ENCODE measurements at places on chromosomes 2 and 18. TPM values are rescaled to one million over a fixed set of nuclear protein-coding genes. Genes with fewer than 3 reads are reported as not detected.

The MOCOS gene
- 3.3 TPM for total RNA-seq

DNA sequence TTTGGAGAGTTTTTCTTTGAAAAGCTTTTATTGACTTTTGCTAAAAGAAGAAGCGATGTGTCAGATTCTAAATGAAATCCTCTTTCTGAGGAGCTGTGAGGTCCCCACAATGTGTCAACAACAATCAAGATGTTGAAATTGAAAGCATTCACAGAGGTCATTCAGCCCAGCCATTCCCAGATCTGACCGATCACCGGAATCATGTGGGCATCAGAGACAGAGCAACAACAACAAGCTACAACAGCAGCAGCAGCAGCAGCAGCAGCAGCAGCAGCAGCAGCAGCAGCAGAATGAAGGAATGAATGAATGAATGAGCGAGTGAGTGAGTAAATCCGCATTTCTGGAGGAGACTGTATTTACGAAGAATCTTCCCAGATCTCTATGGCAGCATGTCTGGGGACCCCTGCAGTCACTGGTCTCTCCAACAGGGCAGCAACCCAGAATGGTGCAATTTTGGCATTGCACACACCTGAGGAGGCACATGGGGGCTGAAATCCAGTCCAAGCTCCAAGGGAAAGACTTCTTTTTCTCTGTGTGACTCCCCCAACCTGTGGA is 299.0 kb downstream of the MYCN start:
- DNase-seq: no peak

DNA sequence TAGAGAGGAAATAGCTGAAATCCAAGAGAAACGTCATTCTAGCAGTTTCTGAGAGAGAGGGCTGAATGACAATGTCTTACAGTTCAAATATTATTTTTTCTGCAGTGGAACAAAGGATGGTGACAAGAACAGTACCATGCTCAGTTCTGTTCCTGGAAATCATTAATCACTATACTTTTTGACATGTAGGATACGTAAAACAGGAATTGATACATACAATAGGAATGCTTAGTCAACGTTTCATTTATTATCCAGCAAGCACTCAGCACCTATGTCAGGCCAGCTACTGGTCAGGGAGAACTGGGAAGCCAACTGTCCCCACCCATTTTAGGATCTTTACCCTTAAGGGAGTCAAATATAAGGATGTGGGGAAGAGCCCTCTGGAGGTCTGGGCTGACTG is 114.7 kb downstream of the DHRS9 start:
- DNase-seq: no peak

- DNase-seq: no peak
These were observed 6.1 kb upstream of the SOX11 start for GRCh38 chr2:5686068-5686467.

GRCh38 chr2:55519938-55520885 is 694 bp downstream of the CFAP36 start:
- peak; percentile 18 for DNase-seq

- no peak for DNase-seq
These were observed 102.6 kb downstream of the SEPTIN10 start for GRCh38 chr2:109511168-109511567.

DNA sequence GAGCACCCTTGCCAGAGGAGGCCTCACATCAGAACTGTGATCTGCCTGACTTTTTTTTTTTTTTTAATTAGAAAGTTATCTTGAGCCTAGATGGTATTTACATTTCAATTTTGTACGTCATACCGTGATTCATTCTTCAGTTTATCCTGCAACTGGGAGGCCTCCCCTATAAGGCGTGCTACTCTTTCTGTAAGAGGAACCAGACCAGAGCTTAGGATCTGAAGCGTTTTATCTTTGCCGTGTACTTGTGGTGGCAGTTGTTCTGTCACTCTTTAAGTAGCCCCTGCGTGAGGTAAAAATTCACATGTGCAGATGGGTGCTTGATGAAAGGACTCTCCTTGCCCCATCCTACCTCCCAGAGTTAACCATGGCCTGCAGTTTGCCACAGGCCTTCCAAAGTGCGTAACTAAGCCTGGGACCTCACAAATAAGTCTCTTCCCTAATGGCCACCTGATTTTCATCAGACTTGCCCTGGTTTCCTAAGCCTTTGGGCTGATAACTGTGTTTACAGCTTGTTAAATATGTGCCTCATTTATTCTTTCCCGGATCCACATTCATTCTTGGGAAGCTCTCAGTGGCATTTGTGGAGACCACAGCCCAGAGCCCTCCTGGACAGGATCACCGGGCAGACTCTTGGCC is 96.0 kb downstream of the MTCL1 start:
- peak; percentile 92 for DNase-seq

DNA sequence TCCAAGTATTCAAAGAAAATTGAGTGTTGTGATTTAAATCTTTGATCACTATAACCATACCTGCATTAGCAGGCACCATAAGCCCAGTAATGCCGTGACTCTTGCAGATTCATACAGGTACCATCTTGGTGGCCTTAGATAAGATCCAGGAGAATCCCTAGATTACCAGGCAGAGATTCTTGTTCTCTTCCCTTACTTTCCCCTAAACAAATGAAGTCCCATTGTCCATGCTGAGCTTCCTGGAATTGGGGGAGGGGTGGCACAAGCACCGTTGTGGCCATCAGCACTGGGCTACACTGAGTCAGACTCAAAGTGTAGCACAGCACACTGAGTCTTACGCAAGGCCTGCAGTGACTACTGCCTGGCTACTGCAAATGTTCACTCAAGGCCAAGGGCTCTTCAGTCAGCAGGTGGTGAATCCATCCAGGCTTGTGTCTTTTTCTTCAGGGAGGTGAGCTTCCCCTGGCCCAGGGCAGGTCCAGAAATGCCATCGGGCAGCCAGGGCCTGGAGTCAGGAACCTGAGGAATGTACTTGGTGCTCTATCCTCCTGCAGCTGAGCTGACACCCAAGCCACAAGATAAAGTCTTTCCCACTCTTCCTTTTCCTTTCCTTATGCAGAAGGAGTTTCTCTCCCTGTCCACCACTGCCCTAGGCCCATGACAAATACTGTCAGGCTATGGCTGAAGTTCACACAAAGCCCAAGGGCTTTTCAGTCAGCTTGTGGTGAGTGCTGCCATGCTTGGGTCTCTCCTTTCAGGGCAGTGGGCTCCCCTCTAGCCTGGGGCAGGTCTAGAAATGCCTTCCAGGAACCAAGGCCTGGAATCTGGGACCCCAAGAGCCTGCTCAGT is 52.6 kb downstream of the CD28 start:
- DNase-seq: peak; percentile 41

- peak; percentile 58 for DNase-seq
These were observed 472 bp downstream of the CNOT11 start for GRCh38 chr2:101253013-101253702.

DNA sequence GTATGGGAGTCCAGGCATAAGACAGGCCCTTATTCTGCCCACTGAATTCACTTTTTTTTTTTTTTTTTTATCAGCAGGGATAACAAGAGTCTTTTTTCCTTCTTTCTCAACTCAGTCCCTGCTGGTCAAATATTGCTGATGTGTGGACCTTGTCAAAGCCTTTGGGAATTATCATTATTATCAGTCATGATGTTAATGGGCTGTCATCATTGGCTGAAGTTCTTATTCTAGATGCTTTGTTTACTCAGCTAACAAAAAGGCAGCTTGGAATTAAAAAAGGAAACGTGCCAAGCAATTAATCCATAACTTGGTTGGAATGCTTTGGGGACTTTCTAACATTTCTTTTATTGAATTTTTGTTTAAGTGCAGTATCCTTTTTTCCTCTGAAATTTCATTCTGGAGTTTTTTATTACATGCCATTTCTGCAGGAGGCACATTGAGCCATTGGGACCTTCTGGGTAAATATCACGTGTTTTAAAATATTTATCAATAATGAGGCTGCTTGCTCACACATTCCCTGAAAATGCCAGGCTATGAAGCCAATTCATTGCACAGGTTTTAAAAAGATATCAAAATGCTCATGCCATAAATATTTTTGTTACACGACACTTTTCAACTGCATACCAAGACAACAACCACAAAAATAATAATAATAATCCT is 246.3 kb downstream of the TXNL1 start:
- DNase-seq: no peak

- no peak for DNase-seq
These were observed 181.0 kb downstream of the AFF3 start for GRCh38 chr2:99961196-99961913.

DNA sequence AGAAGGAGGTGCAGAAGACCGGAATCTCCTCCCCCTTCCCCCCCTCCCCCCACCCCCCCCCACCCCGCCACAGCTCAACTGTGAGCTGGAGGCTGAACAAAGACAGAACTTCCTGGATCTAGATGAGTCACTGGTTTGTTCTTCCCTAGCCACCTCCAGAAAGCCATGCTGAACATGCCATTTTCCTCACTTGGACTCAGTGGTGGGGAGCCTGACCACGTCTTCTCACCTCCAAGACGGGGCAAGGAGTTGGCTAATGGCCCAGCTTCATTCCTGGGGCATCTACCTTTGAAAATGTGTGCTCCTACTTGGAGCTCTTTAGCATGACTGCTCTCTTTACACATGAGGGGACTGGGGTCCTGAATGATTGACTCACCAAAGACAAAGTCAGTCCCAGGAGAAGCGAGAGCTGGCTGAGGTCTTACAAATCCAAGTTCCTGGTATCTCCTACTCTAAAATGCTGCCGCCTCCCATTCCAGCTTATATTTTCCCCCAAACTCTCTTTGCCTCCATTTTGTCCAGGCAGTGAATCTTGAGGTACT is 22.6 kb upstream of the FZD5 start:
- DNase-seq: peak; percentile 82

All from A172 (cell line).